B cell (primary cell): ENCODE measurements at places on chromosomes 6 and 20. TPM values are rescaled to one million over a fixed set of nuclear protein-coding genes. Genes with fewer than 3 reads are reported as not detected.

Gene ASIP
- total RNA-seq, result not detected in 2 replicates

GRCh38 chr20:33789109-33789857 is 21.9 kb upstream of the CHMP4B start:
- no peak overlapping the region for H3K27ac ChIP-seq
- DNase-seq, result no peak
- H3K36me3 ChIP-seq, result no peaks in the 10 kb centered on the region
- no peak overlapping the region for H3K4me3 ChIP-seq
- H3K4me1 ChIP-seq, result peaks cover 39% of the 10 kb centered on the region

Gene RAMACL
- total RNA-seq, result 2.7 and 3.3 TPM in 2 replicates

- no peaks in the 10 kb centered on the region for H3K27me3 ChIP-seq
- H3K27ac ChIP-seq, result no peak overlapping the region
- H3K4me3 ChIP-seq, result no peak overlapping the region
- H3K4me1 ChIP-seq, result no peaks in the 10 kb centered on the region
- no peaks in the 10 kb centered on the region for H3K36me3 ChIP-seq
These were observed 986.3 kb downstream of the TFAP2A start for GRCh38 chr6:9428421-9429172.

- H3K4me3 ChIP-seq, result no peak overlapping the region
- no peaks in the 10 kb centered on the region for H3K27me3 ChIP-seq
- no peak overlapping the region for H3K27ac ChIP-seq
- H3K36me3 ChIP-seq, result no peaks in the 10 kb centered on the region
These were observed 162.8 kb downstream of the SCML4 start for GRCh38 chr6:107661291-107661690.

GRCh38 chr6:43762966-43763695 is 6.9 kb upstream of the VEGFA start:
- no peaks in the 10 kb centered on the region for H3K4me1 ChIP-seq
- DNase-seq, result no peak
- H3K4me3 ChIP-seq, result no peak overlapping the region
- H3K36me3 ChIP-seq, result no peaks in the 10 kb centered on the region

DNA sequence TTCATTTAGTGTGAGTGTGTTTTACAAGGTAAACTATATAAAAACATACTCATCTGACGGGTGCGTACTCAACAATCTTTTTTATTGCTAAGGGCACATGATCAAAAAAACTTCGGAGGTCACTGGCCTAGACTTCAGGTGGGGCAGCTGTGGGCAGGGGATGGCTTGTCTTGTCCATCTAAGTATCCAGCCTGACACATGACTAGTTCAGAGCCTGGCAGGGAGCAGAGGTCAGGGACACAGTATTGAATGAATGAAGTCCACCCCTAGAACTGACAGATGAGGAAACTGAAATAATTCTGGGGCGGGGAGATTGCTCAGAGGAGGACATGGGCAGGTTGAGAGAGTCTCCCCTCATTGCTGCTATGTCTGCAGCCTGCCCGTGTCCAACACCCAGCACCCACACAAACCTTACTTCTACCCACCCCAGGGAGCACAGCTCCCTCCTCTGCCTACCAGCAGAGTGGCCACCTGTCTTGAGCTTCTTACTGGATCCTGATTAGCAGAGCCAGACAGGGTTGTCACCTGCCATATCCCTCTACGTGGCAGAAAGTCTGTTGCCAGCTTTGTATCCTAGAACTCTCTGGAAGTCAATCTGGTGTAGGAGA is 48.9 kb downstream of the MRPL14 start:
- no peak overlapping the region for H3K4me3 ChIP-seq
- no peak for DNase-seq
- no peaks in the 10 kb centered on the region for H3K36me3 ChIP-seq
- H3K4me1 ChIP-seq, result peaks cover 15% of the 10 kb centered on the region

Gene LY6G6D
- not detected in 2 replicates for total RNA-seq

- H3K4me1 ChIP-seq, result peaks cover 9% of the 10 kb centered on the region
- H3K27me3 ChIP-seq, result no peaks in the 10 kb centered on the region
- peaks cover 29% of the 10 kb centered on the region for H3K36me3 ChIP-seq
- no peak for DNase-seq
These were observed 177.7 kb upstream of the SNX9 start for GRCh38 chr6:157645201-157645795.

DNA sequence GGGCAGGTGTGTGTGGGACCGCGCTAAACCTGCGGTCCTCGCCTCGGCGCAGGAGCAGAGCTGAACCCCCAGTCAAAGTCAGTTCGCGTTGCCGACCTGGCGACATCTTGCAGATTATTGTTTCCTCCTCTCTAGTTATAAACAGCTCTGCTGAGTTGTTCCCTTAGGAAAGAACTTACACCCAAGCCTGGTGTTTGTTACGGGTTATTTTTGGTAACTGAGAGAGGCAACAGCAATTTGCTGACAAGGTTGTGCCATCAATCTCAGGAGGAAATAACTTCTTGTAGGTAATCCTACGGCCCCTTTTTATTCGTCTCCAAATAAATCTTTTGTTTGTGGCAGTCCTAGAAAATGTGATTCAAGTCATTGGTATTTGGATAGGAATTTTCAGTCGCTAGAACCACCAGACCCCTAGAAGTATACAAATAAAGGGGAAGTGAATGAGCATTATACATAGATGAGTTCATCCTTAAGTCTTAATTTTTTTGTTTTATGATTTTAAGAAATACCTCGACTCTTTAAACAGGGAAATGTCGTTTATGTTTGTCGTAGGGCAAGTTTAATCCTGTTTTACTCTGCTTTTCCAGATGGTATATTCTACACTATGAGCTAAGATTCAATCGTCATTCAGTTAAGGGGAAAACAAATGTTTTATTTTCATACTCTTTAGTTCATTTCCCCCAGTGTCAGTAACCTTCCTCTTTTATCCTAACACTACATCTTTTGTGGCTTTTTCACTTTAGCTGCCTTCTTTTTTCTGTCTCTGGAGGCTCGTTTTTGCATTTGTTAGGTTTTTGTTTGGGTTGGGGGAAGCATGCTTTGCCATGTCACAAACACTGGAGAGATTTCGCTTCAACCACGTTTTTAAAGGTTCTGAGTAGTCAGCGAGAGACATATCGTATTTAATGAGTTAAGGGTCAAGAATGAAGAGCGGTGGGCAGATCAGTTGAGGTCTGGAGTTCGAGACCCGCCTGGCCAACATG is 1.2 kb downstream of the PM20D2 start:
- H3K4me1 ChIP-seq, result peaks cover 11% of the 10 kb centered on the region
- peak overlapping the region; percentile 81 for H3K4me3 ChIP-seq
- no peak for DNase-seq
- H3K27me3 ChIP-seq, result no peaks in the 10 kb centered on the region

Gene HRH3
- total RNA-seq, result not detected in 2 replicates

Gene TRIM31
- not detected in 2 replicates for total RNA-seq

Gene SLC26A8
- not detected in 2 replicates for total RNA-seq

GRCh38 chr6:110459137-110459536 is 17.3 kb downstream of the SLC22A16 start:
- no peak for DNase-seq
- no peaks in the 10 kb centered on the region for H3K36me3 ChIP-seq
- H3K4me3 ChIP-seq, result no peak overlapping the region

DNA sequence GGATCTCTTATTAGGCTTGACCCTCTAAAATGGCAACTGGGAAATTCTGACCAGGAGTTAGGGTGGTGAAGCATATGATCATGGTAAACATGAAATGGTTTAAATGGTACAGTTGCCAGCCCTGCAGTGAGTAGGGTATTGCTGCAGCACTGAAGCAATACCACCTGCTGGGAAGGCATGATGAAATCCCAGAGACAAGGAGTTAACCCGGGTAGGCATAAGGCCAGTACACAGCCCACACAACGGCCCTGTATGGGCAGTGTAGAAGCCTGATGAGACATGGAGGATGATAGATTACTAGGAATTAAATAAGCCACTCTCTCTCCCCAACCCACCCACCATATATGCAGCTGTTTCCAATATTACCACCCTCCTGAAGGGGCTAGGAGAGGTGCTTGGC is 197.4 kb upstream of the MOCS1 start:
- DNase-seq, result no peak
- no peaks in the 10 kb centered on the region for H3K4me1 ChIP-seq
- no peaks in the 10 kb centered on the region for H3K36me3 ChIP-seq
- no peaks in the 10 kb centered on the region for H3K27me3 ChIP-seq

DNA sequence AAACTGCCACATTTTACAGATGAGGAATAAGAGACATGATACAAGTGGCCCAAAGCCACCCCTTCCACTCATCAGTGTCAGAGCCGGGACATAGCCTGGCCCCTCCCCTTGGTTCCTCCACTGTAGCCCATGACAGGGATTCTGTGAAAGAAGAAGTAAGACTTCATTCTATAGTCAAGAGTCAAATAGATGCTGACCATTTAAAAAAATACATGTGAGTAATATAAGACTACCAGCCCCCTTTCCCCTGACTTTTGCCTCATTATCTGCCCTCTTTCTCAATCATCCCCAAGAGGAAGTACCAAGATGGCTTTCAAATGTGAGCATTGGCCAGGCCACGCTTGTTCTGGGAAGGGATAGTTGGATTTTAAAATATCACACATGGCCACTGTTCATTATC is 57.8 kb upstream of the TAB2 start:
- no peaks in the 10 kb centered on the region for H3K27me3 ChIP-seq
- DNase-seq, result no peak
- no peak overlapping the region for H3K4me3 ChIP-seq

Gene SLC17A2
- not detected in 2 replicates for total RNA-seq

Gene EPPIN
- not detected in 2 replicates for total RNA-seq

Gene TRIM10
- not detected in 2 replicates for total RNA-seq

- H3K36me3 ChIP-seq, result no peaks in the 10 kb centered on the region
- H3K27ac ChIP-seq, result no peak overlapping the region
- H3K4me3 ChIP-seq, result no peak overlapping the region
These were observed 62.0 kb downstream of the DLGAP4 start for GRCh38 chr20:36367907-36368799.

DNA sequence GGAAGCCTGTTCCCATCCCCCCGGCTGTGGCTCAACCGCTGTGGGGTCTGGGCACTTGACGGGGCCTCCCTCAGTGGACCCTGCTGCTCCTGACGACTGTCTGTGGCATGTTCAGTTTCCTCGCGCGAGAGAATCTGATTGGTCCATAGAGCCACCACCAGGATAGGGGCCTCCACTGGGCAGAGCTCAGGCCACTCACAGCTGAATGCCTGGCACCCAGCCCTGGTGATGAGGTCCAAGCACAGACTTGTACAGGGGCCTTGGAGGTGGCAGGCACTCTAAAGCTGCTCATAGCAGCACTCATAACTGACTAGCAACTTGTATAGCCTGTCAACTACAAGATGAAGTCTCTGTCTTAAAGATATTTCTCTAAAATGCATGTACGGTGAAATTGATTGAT is 368.1 kb downstream of the NRN1 start:
- H3K4me3 ChIP-seq, result no peak overlapping the region
- DNase-seq, result no peak
- no peak overlapping the region for H3K27ac ChIP-seq
- H3K36me3 ChIP-seq, result peaks cover 5% of the 10 kb centered on the region

- no peak for DNase-seq
- no peaks in the 10 kb centered on the region for H3K36me3 ChIP-seq
- no peak overlapping the region for H3K4me3 ChIP-seq
- no peaks in the 10 kb centered on the region for H3K27me3 ChIP-seq
- no peak overlapping the region for H3K27ac ChIP-seq
- peaks cover 20% of the 10 kb centered on the region for H3K4me1 ChIP-seq
These were observed 189.4 kb upstream of the PRDM1 start for GRCh38 chr6:105896821-105897095.

Gene STX16
- 106 and 117 TPM in 2 replicates for total RNA-seq

- DNase-seq, result no peak
- no peak overlapping the region for H3K4me3 ChIP-seq
- no peaks in the 10 kb centered on the region for H3K27me3 ChIP-seq
These were observed 13.8 kb downstream of the CFAP206 start for GRCh38 chr6:87421576-87421975.

DNA sequence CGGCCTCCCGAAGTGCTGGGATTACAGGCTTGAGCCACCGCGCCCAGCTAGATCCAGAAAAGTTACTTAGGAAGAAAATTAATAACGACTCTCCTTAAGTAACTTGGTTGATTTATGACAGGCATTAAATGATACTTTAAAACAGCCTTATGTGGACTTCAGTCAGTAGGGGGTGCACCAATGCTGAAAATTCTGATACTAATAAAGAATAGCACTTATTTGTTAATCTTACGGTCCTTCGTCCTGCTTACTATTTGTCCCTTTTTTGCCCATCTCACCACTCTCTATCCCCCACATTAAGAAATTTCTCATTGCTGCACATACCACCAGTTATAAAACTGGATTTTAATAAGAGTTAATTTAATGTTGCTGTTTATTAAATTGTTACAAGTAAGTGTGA is 12.7 kb upstream of the PRELID3B start:
- no peaks in the 10 kb centered on the region for H3K4me1 ChIP-seq
- no peak overlapping the region for H3K4me3 ChIP-seq
- H3K27me3 ChIP-seq, result peaks cover 7% of the 10 kb centered on the region

DNA sequence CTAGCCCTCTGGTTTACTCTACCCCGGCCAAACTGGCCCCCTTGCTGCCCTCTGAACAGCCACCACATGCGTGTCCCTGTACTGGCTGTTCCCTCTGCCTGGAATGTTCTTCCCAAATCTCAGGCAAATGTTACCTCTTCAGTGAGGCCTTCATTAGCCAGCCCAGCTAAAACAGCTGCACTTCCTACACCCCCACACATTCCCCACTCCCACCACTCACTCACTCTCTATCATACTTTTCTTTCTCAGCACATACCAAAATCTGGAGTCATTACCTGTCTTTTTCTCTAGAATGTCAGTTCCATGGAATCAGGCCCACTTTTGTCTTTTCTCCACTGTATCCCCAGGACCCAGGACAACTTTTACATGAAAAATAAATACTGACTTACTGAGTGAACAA is 401.2 kb upstream of the SULF2 start:
- no peaks in the 10 kb centered on the region for H3K4me1 ChIP-seq
- H3K27ac ChIP-seq, result no peak overlapping the region
- DNase-seq, result no peak
- no peaks in the 10 kb centered on the region for H3K36me3 ChIP-seq

- peaks cover 69% of the 10 kb centered on the region for H3K36me3 ChIP-seq
- no peaks in the 10 kb centered on the region for H3K27me3 ChIP-seq
- H3K4me1 ChIP-seq, result peaks cover 25% of the 10 kb centered on the region
- H3K4me3 ChIP-seq, result no peak overlapping the region
- DNase-seq, result no peak
These were observed 76.5 kb downstream of the PTPN1 start for GRCh38 chr20:50586531-50587232.

Gene PHACTR1
- total RNA-seq, result 121 and 129 TPM in 2 replicates

Gene SLC17A3
- total RNA-seq, result not detected in 2 replicates

- no peak for DNase-seq
- H3K27ac ChIP-seq, result no peak overlapping the region
- no peaks in the 10 kb centered on the region for H3K36me3 ChIP-seq
These were observed 176.9 kb upstream of the SUPT3H start for GRCh38 chr6:45554591-45554990.
